ENCODE measurements at places on chromosomes 13 and 19. TPM values are rescaled to one million over a fixed set of nuclear protein-coding genes. Genes with fewer than 3 reads are reported as not detected.
A peak's percentile ranks its signal among the peaks of the same experiment; 100 is the strongest.

DNA sequence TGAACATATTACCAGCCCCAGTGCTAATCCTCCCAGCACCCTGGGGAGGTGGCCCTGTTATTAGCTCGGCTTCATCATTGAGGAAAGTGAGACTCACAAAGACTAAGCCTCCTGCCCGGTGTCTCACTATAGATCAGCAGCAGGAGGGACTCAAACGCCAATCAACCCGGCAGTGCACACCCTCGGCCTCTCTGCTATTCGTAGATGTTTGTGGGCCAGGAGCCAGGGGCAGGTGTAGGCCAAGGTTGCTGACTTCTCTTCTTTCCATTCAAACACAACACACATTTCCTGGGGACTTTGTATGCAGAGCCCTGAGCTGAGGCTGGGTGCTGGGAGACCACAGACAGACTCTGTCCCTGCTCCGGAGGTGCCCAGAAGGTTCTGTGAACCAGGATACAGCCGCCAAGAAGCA, 9.4 kb upstream of the SBK3 start:
- no peak for DNase-seq

GRCh38 chr19:12913011-12913561, 6.0 kb downstream of the SYCE2 start:
- peak; percentile 93 for DNase-seq

DNA sequence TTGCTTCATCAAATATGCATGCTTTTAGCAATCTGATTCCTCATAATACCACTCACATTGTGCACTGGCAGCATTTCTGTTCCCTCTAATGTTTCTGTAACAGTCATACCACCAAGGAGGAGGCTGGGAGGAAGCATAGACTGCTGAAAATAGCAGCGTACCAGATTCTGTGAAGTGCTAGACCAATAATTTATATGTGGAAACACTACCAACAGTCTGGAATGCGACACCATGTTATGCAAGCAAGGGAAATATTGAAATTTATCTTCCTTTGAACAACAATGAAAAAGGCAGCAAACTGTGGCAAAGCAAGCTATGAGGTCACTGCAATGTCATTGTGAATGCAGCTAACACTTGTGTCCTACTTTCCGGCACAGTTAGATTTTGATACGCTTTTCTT, 1388.0 kb downstream of the EFNB2 start:
- DNase-seq = no peak

DNA sequence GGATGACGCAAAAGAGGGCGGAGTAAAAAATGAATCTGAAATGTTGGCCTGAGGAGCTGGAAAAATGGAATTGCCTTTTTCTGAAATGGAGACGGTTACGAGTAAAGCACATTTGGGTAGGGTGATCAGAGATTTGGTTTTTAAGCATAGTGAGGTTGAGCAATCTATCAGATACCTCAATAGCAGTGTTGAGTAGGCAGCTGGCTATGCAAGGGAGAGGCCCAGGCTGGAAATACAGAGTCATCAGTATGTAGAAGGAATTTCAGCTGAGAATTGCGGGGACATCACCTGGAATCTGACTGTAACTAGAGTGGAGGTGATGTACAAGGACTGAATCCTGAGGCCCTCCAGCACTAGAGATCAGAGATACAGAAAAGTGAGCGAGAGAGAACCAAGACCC, 224.8 kb downstream of the LMO7 start:
- no peak for DNase-seq

DNA sequence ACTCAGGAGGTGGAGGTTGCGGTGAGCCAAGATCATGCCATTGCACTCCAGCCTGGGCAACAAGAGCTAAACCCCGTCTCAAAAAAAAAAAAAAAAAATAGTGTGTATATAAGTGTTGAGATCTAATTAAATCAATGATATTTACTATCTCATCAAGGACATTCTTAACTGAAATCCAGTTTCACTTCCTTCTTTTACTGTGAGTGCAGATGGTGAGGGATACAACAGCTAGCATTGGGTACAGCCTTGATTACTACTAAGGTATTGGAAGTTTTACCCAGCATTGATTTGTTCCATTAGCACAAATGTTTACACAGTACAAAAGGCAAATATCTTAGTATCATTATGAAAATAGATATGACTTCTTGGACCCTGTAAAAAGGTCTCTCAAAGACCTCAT, 546.6 kb downstream of the KCTD12 start:
- DNase-seq = no peak

DNA sequence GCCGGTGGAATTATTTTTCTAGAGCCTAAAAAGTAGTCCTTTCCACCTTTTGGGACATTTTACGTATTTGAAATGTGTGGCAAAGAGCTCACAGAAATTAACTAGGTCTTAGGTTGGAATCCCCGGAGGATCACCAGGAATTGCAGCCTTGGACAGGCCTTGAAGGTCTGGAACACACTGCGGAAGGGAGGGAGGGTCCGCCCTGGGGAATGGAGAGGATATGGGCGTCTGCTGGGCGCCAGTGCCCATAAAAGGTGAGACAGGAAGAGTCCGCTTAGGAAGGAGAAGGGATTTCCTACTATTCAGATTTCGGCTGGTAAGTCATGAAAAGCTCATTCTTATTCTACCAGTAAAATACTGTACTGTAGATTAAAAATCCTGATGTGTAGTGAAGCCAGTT, 111.9 kb downstream of the COL4A2 start:
- DNase-seq = no peak

DNA sequence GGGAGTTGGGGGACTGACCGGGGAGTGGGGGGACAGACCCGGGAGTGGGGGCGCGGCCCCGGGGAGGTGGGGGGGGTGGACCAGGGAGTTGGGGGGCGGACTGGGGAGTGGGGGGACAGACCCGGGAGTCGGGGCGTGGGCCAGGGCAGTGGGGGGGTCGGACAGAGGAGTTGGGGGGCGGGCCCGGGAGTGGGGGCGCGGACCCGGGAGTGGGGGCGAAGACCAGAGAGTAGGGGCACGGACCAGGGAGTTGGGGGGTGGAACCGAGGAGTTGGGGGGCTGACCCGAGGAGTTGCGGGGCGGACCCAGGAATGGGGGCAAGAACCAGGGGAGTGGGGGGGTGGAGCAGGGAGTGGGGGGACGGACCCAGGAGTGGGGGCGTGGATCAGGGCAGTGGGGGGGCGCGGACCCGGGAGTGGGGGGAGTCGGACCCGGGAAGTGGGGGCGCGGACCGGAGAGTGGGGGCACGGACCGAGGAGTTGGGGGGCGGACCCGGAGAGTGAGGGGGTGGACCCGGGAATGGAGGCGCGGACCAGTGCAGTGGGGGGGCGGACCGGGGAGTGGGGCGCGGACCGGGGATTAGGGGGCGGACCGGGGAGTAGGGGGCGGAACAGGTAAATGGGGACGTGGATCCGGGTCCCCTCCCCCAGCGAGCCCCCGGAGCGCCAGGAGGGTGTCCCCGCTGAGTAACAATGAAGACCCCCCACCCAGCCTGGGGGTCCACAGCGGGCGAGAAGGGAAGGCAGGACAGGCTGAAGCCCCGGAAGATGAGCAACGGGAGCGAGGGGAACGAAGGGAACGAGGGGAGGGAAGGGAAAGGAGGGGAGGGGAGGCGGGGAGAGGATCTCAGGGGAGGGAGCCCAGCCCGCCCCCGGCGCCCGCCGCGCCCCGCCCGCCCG, 589 bp downstream of the R3HDM4 start:
- DNase-seq = no peak

DNA sequence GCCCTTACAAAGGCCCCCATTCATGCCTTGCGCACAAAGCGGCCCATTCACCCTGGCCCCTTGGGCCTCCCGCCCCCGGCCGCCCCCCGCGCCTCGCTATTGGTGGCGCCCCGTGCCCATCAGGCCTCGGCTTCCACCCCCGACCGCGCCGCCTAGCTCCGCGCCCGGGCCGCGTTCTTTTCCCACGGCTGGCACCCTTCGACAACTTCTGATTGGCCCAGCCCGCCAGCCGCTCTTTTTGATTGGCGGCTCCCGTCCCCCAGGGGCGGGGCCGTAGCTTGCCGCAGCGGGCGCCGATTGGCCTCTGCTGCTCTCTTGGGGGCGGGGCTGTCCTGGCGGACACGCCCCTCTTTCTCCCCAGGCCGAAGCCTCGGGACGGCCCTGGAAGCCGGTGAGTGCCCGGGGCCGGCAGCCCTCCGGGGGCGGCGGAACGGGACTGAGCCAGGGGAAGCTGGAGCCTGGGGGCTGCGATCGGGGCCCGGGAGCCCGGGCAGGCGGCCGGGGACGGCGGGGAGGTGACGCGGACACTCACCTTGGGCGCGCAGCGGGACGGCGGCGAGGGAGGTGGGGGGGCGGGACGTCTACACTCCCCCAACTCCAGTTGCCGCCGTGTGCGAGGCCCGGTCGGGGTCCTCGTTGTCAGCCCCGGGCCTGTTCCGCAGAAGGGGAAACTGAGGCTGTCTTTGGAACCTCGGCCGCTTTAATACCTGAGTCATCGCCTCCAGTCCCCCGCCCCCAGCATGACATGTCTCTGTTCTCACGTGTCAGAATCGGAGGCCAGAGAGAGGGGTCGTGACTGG, at the start of gene MYH14:
Gene MYH14 (plus strand): TSS at position 342 of the 800 bp plus-strand sequence. CDS start 6,744 bp downstream, outside the sequence.
- DNase-seq = peak; percentile 98

DNA sequence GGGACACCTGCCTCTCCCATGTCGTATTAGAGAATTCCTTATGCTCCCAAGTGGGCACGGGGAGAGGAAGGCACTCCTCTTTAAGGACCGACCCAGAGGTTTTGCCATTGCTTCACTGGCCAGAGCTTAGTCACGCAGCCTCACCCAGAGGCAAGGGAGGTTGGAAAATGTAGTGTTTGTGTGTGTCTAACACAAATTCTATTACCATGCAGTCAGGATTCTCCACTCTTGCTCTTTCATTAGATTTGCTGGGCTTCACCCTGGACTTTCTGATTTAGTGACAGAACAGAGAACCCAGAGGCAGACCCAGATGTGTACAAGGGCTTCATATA, 14.6 kb upstream of the NCCRP1 start:
- DNase-seq = peak; percentile 40

GRCh38 chr19:6362351-6362801, 1.0 kb downstream of the CLPP start:
- no peak for DNase-seq

DNA sequence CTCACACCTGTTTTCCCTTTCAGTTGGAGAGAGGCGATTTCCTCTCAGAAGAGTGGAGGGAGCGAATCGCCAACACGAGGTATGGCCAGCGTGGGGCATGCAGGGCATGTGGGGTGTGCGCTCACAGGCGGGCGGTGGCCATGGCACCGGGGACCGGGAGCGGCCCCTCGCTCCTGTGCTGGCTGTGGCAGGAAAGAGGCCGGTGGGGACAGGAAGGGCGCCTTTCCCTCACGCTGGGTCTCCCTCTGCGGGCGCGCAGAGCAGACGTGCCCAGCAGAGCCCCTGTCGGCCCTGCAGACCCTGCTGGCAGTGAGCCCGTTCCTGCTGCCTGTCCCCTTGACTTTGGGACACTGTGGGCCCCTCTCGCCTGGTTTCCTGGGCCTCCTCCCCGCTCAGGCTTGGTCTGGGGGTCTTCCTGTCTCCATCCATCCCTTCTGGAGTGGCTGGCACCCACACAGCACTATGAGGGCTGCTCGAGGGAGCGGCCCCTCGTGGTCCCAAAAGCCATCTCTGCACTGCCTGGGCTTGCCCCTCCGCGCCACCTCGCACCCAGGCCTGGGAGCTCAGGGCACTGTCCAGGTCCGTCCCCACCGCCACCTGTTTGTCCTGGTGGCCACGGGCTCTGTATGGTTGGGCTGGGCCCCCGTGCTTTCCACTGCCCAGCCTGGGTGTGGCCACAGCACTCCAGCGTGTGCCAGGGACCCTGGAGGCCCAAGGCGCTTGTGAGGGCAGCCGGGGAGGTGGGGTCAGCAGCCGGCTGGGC, 36.1 kb downstream of the PLEKHJ1 start:
- no peak for DNase-seq

DNA sequence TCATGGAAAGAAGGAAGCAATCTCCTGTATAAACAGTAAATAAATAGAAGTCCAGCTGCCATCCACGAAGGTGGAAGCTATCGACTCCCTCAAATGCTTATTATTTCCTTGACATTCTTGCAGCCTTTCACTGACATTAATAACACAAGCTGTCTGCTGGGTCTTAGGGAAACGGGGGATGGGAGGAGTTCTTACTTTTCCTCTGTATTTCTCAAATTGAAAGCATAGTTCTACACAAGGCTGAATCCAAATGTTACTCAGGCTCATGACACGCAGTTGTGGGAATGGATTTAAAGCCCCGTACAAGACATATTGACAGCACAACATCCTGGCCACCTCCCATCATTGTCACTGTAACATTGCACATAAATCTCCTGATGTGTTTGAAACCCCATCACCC, 4.0 kb downstream of the SERPINE3 start:
- DNase-seq = no peak

GRCh38 chr13:78045916-78046315, 127.3 kb upstream of the EDNRB start:
- no peak for DNase-seq

- DNase-seq = no peak
These were observed 111.4 kb downstream of the STOML3 start for GRCh38 chr13:38879278-38879677.

- peak; percentile 69 for DNase-seq
These were observed 109.2 kb downstream of the ZNF486 start for GRCh38 chr19:20276011-20276731.

DNA sequence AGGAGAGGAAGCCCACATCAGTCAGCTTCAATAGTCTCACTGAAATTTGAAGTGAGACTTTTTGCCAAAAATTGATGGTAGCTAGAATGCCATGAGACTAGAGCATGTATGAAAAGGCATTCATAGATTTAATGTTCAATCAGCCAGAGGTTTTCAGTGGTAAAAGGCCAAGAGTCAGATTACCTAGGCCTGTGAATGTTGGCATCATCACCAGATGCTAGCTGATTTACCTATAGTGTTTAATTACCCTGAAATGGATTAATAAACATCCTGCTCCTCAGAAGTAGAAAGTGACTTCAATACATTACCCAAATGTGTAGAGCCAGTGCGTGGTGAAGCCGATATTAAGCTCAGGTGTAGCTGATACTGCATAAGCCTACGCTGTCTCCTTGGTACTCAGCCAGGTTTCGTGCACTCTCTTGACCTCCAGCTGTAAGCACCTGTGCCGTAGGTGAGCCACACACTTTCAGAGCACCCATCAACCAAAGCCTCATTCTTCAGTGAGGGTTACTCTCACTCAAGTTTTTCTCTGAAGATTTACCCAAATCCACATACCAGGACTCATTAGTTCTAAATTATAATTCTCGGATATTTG, 1140.3 kb upstream of the SLC10A2 start:
- no peak for DNase-seq

GRCh38 chr19:2495130-2495641, 19.3 kb downstream of the GADD45B start:
- DNase-seq = peak; percentile 97

- no peak for DNase-seq
These were observed 31.5 kb upstream of the FARP1 start for GRCh38 chr13:98111168-98112098.

- peak; percentile 69 for DNase-seq
These were observed 18.5 kb downstream of the LYPD3 start for GRCh38 chr19:43446746-43447489.

SLAIN1 gene
- total RNA-seq = 25.4 TPM

ZNF222 gene
- total RNA-seq = 6.5 TPM

SOX1 gene
- total RNA-seq = not detected

PTGIR gene
- total RNA-seq = 15.9 TPM

CABP5 gene
- not detected for total RNA-seq

CD33 gene
- 0.54 TPM for total RNA-seq

Data from thyroid gland (tissue), 4 donors.